ENCODE measurements at places on chromosomes 7 and 10.

- DNase-seq, result no peak
These were observed 11.2 kb upstream of the AKAP9 start for GRCh38 chr7:91929463-91929862.

GRCh38 chr10:84846658-84847316 is 518.4 kb downstream of the CCSER2 start:
- no peak for DNase-seq

DNA sequence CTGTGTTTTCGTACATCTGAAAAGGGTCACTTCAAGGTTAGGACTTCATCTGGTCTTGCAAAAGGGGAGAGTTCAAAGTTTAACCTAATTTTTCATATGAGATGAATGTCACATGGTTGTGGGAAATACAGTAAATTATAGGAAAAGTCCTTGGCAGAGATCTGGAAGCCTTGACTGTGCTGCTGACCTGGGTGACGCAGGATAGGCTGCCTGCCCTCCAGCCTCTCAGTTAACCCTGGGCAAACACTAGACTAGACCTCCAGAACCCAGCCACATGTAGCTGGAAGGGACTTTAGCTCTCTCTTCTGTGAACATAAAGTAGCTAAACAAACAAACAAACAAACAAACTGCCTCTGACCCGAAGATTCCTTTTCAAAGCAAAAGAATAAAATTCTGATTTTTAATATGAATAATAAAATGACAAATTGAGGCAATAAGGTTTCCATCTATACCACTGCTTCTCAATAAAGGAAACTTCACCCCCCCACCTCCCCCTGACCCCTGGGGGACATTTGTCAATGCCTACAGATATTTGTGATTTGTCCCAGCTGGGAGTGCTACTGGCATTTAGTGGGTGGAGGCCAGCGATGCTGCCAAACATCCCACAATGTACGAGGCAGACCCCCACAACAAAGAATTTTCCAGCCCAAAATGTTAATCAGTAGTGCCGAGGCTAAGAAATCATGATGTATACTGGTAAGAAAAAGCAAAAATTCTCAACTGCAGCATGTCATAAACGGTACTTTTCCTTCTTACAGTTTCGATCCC is 75.2 kb upstream of the PRR15 start:
- no peak for DNase-seq

- DNase-seq, result no peak
These were observed 386.7 kb downstream of the CALN1 start for GRCh38 chr7:72025381-72025960.

DNA sequence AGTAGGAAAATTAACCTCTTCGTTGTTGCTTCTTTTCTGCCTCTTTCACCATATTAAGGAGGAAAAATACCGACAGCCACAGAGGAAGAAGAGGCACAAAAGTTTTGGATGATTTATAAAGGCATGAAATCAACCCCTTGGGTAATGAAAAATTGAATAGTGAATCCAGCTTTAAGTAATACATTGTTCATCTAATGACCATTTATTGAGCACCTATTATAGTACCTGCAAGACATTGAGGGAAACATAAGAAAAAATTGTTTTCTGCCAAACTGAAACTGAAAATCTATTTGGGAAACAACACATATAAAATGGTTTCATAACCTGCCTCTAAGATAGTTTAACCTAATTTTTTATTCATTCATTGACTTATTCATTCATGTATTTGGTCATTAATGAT is 8.2 kb downstream of the ECHDC3 start:
- no peak for DNase-seq

DNA sequence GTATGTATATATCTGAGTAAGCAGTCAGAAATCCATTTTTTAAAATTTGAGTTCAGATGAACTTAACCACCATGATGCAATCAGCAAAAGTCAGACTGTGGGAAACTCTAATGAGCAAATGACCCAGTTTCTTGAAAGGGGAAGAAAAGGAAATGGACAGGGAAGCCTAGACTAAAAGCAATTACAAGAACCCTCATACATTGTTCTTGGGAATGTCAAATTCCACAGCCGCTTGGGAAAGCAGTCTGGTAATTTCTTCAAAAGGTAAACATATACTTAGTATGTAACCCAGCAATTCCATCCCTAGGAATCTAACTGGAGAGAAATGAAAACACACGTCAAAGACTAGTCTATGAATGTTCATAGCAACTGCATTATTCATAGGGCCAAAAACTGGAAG is 16.4 kb upstream of the FOXK1 start:
- no peak for DNase-seq

DNA sequence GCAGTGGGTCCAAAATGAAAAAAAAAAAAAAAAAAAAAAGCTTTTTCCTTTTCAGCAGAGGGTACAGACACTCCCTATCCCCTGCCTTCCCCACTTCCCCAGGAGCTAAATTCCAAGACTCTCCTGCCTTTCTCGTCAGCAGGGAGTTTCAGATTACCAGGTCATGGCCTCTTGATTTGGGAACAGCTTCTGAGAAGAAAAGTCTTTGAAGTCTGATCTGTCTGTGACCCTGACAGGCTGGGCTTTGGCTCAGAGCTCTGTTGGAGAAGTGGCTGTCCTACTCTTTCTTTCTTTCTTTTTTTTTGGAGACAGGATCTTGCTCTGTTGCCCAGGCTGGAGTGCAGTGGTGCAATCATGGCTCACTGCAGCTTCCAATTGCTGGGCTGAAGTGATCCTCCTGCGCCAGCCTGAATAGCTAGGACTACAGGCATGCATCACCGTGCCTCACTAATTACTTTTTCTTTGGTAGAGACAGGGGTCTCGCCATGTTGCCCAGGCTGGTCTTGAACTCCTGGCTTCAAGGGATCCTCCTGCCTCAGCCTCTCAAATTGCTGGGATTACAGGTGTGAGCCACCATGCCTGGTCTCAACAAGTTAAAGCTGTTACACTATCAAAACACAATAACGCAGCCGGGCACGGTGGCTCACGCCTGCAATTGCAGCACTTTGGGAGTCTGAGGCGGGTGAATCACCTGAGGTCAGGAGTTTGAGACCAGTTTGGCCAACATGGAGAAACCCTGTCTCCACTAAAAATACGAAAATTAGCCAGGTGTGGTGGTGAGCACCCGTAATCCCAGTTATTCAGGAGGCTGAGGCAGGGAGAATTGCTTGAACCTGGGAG is 59.9 kb downstream of the COL26A1 start:
- DNase-seq, result no peak

- DNase-seq, result no peak
These were observed 28.7 kb downstream of the OTUD1 start for GRCh38 chr10:23467548-23467947.

DNA sequence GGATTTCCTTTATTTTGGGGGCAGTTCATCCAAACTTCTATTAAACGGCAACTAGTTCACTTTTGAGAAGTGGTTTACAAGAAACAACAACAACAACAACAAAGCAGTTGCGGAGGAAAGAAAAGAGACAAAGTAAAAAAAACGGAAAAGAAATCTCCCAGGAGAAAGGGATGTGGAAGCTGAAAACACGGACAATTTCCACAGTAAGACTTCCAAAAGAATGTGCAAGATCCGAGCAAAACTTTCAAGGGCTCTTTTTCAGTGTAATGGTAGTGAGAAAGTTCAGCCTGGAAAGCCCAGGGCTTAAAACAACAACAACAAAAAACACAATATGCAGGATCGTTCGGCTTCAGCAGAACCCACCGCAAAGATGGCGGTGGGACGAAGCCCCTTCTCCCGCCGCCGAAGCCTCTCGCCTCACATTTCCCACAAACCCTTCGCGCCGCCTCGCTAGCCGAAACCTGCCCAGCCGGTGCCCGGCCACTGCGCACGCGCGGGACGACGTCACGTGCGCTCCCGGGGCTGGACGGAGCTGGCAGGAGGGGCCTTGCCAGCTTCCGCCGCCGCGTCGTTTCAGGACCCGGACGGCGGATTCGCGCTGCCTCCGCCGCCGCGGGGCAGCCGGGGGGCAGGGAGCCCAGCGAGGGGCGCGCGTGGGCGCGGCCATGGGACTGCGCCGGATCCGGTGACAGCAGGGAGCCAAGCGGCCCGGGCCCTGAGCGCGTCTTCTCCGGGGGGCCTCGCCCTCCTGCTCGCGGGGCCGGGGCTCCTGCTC is at the start of gene TNKS2:
TSS of gene TNKS2 (plus strand) at position 553 of the 775 bp plus-strand sequence. CDS start 265 bp downstream, outside the sequence.
- DNase-seq, result peak; percentile 91

DNA sequence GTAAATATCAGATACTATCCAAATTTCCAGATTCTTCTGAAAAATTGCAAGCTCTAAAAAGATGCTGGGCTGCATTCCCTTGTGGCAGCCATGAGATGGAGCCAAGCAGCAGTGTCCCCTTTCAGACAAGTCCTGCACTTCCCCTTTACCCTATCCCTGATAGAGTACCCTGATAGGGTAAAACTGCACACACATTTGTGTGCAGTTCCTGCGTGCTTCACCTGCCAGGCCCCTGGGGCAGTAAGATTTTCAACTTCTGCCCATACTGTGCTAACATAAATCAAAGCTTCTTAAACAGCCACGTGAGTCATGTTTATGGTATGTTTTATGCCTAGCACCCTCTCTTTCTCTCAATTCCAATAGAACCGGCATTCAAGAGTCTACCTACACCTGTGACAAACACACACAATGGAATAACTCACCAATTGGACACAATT is 52.2 kb downstream of the IFIT5 start:
- no peak for DNase-seq

DNA sequence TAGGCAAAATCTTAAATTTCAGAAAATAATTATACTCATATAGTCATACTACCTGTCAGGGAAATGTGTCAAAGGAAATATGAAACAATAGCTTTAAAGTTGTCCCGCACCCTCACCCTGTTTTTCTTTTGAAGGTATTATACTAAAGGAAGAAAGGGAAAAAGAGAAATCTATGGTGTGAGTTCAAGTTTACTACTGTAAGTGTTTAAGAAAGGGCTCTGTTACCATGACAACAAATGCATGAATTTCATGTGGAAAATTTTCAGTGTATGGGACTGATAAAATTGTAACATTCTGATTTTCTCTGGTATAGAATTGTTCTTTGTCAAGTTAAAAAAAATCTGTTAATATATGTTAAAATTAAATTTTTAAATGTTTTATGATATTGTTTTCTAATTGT is 229.8 kb downstream of the ADK start:
- no peak for DNase-seq

DNA sequence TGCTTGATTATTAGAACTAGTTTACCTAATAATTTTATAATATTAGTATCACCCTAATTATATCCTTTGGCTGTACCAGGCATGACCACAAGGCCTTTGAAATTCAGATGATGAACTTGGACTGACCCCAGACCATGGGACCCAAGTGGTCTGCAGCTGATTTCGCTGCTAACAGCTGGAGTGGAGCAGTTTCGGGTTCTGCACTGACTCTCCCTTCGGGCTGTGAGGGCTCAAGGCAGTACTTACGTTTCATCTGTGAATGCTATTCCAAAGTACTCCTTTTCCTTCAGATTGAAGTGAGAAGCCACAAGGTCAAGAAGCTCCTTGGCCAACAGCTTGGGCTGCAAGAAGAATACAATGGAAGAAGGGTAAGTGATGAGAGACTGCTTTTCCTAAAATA is 223.8 kb downstream of the PRPF18 start:
- DNase-seq, result no peak

DNA sequence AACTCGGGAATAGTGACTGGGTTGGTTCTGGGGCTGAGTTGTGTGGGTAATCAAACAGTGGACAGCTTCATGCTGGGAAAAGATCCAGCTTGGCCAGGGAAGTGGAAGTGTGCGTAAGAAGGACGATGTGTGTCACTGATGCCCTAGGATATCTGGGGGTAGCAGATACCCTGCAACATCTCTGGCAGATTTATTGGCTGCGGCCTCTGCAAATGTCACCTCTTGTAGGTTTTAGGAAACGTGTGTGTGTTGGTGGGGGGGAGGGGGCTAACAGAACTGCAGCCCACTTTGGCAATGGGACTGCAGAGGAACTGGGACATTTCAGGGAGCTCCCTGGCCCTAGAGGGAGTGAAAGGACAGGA is 965 bp upstream of the AGAP3 start:
- DNase-seq, result no peak

- no peak for DNase-seq
These were observed 13.8 kb downstream of the BAIAP2L1 start for GRCh38 chr7:98387131-98387530.

DNA sequence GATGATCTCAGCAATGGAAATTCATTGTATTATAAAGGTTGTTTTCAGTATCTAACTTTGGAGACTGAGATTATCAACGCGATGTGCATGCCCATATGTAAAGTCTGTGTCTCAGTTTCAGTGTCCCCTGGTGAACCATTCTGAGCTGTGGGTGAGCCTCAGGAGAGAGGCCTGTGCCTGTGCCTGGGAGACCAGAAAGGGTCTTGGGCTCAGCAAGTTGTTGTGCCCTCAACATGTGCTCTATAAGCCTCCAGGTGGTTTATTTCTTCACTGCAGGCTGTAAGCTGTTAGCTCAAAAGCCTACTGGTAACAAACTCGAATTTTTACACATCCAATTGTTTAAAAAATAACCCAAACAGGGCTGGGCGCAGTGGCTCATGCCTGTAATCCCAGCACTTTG is 151.9 kb downstream of the PKD1L1 start:
- DNase-seq, result no peak

DNA sequence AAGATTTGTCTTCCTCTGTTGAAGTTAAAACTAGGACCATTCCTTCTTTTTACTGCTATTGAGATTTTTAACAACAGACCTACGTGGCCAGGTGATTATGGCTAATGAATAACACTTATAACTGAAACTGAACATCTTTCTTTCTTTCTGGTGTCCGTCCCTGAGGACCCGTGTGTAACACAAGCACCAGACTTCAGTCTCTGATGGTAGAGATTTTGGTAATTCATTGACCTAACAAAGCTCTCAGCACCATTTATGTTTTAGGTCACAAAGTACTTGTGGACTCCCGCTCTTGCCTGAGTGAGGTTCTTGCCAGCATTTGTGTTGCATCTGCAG is 40.4 kb upstream of the TMEM229A start:
- DNase-seq, result no peak

- DNase-seq, result peak; percentile 8
These were observed 381.8 kb upstream of the FZD8 start for GRCh38 chr10:36023939-36024338.

DNA sequence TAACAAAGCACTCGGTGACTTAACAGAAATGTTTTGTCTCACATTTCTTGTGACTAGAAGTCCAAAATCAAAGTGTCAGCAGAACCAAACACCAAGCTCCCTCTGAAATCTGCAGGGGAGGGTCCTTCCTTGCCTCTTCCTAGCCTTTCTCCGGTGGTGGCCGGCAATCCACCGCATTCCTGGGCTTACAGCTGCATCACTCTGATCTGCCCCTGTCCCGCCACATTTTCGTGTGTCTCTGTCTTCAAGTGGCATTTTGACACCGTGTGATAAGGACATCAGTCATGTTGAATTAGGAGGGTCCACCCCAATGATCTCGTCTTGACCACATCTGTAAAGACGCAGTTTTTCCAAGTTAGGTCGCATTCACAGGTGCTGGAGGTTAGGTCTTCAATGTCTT is 30.5 kb upstream of the TOMM7 start:
- DNase-seq, result no peak

DNA sequence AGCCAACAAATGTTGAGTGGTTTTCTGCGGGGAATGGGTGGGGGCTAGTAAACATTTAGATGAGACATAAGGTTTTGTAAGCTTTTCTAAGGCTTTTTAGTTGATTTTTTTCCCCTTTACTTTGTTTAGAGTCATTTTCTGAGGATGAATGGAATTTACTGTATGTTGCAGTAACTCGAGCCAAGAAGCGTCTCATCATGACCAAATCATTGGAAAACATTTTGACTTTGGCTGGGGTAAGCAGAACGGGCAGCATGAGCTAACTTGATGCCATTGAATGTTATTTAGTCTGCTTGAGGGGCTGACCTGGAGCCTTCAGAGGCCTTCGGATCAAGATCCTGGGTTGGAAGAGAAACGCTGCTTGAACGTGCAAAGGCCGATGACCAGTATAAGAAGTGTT is 37.3 kb downstream of the FBH1 start:
- no peak for DNase-seq

- DNase-seq, result no peak
These were observed 273.9 kb upstream of the ZNF32 start for GRCh38 chr10:43922335-43923280.

Measured in NT2/D1 (cell line).